T47D (cell line): ENCODE measurements at places on chromosomes 16 and 17.

- DNase-seq, result no peak
Measured at GRCh38 chr17:78512976-78513375, 64.2 kb downstream of the DNAH17 start.

DNA sequence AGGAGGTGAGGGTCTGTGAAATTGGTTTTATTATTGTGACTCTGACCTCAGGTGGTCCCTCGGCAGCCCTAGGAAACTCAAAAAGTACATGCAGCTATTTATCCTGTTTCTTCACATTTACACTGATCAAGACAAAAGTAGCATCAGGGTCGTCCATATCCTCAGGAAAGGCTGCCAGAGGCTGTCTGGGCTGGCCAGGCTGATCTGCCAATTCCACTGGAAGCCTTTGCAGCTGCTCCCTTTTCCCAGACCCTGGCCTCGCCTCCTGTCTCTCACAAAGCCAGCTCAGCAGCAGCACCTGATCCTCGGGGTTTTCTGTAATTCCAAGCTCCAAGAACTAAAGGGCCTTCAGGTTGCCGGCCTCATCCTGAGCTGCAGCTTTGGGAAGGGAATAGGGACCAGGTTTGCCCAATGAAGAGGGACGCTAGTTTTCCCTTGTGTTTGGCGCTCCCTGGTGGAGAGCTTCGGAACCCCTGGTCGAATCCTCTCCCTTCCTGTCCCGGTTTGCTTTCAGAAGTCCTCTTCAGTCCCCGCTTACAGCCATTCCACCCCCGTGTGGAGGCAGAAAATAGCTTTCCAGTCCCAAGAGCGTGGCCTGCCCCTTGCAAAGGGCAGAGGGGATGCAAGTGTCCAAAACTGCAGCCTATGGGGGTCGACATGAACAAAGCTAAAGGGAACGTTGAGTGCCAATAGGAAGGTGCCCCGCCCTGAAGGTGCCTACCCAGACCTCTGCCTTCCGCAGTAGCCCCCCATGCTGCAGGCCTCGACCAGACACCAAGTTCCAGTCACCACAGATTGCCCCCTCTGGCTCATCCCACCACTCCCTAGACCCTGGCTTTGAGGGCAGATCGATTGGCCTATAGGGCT is 13.4 kb downstream of the MFSD6L start:
- DNase-seq, result peak; percentile 77

GRCh38 chr17:42403150-42403549 is 14.9 kb upstream of the STAT3 start:
- peak; percentile 44 for DNase-seq

DNA sequence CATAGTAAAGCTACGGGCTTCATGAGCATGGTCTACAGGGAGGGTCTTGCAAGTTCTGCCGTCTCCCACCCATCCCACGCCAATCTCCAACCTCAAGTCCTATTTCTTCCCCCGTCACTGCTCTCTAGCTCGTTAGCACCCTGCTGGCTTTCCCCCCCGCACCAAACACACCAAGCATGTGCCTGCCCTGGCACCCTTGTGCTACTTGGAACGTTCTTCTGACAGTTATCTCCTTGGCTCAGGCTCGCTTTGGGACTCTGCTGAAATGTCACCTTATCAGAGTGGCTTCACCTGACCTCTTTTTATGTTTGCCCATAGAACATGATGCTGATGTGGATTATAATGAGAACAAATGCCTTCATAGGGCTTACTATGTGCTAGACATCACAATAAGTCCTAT is 21.9 kb downstream of the GLYR1 start:
- DNase-seq, result no peak

GRCh38 chr17:35167666-35168065 is 20.0 kb downstream of the UNC45B start:
- no peak for DNase-seq

DNA sequence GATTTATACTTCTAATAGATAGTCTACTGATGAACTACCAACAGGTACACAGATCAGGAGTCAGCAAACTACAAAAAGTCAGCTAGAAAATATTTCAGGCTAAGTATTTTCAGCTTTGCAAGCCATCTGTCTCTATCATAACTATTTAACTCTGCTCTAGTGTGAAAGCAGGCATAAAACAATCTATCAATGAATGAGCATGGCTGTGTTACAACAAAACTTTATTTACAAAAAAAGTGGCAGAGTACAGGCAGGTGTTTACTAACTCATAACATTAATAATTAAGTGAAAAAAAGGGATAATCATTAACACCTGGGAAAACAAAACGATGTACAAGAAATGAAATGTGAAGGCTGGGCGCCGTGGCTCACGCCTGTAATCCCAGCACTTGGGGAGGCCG is 15.8 kb downstream of the MED13 start:
- DNase-seq, result no peak

DNA sequence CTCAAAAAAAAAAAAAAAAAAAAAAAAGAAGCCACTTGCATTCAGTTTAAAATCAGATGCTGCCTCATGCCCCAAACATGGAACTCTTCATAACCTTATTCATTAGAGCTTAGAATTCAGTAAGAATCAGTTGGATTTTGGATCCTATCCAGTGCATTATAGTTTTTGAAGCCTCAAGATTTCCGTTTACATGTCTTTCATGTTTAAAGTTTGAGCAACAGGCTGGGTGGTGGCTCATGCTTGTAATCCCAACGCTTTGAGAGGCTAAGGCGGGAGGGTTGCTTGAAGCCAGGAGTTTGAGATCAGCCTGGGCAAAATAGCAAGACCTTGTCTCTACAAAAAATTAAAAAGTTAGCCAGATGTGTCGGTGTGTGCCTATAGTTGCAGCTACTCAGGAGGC is 55.0 kb downstream of the SNTB2 start:
- no peak for DNase-seq

GRCh38 chr17:48546137-48546923 is 1.4 kb upstream of the HOXB2 start:
- DNase-seq, result no peak

- no peak for DNase-seq
Measured at GRCh38 chr16:79276501-79276900, 324.0 kb downstream of the MAF start.

GRCh38 chr17:1186923-1187771 is 7.4 kb upstream of the ABR start:
- DNase-seq, result peak; percentile 86

DNA sequence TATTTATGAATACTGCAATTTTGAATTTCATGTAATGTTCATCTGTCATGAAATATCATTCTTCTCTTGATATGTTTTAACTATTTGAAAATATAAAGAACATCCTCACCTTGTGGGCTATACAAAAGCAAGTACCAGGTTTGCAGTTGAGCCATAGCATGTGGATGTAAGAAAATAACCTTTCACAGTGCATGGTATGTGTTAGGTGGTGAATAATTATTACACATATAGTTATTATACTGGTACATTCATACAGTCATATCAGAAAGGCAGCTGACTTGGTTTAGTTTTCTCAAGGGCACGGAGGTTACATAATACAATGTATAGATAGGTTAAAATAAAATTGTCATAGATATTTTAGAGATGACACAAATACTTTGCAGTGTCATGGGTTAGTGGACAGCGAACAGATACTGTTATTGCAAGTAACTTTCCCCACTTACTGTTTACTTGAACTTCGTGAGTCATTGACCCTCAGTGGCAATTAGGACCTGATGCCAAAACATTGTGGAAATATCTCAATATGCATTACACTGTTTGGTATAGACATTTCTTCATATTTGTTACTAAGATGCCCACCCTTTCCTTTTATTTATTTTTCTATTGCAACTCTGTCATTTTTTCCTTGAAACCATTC is 445.4 kb upstream of the GOT2 start:
- no peak for DNase-seq

DNA sequence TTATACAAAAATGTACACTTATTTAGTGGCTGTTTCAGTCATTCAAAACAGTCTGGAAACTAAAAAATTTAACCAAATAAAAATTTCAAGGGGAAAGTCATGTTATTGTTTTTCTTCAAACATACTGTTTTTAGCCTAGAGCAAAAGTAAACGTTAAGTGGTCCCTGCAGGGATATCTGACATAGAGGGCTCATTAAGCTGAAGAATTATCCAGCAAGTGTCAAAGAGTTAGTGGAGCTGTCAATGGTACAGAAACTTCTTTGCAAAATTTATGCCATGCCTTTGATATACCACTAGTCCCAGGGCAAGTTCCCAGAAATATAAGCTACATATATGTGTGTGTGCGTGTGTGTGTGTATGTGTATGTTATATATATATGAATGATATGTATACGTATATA is 894.2 kb downstream of the KCNJ2 start:
- no peak for DNase-seq

- no peak for DNase-seq
Measured at GRCh38 chr16:19463468-19464315, 46.0 kb downstream of the TMC5 start.

- no peak for DNase-seq
Measured at GRCh38 chr16:81711657-81712319, 67.3 kb upstream of the PLCG2 start.

- DNase-seq, result no peak
Measured at GRCh38 chr17:2594722-2595599, 1.5 kb downstream of the PAFAH1B1 start.

DNA sequence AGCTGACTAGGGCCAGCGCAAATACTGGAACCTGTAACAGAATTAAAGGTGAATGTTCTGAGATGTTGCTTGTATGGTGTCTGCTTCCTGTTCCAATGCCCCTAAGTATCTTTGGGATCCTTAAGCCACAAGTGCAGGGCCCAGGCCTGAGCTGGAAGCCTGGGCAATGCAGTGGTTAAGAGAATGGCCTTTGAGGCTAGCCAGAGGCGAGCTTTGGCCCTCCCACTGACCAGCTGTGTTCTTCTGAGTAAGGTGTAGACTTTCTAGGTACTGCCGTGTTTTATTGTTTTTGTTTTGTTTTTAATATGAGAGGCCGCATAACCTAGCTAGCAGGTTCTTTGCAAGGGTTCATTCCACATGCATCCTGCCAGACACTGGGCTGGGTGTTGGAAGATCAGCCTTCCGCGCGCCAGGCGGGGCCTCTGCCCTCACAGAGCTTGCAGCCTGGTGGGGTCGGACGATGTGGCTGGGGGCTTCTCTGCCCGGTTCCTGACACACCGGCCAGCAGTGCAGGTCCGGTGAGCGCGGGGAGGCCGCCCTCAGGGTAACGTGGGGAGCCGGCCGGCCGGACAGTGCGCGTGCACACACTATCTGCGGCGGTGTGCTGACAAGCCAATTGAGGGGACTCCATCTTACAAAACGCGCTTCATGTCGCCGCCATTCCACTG is 551 bp upstream of the MLX start:
- no peak for DNase-seq

GRCh38 chr17:17913695-17914332 is 58.4 kb downstream of the TOM1L2 start:
- peak; percentile 73 for DNase-seq

DNA sequence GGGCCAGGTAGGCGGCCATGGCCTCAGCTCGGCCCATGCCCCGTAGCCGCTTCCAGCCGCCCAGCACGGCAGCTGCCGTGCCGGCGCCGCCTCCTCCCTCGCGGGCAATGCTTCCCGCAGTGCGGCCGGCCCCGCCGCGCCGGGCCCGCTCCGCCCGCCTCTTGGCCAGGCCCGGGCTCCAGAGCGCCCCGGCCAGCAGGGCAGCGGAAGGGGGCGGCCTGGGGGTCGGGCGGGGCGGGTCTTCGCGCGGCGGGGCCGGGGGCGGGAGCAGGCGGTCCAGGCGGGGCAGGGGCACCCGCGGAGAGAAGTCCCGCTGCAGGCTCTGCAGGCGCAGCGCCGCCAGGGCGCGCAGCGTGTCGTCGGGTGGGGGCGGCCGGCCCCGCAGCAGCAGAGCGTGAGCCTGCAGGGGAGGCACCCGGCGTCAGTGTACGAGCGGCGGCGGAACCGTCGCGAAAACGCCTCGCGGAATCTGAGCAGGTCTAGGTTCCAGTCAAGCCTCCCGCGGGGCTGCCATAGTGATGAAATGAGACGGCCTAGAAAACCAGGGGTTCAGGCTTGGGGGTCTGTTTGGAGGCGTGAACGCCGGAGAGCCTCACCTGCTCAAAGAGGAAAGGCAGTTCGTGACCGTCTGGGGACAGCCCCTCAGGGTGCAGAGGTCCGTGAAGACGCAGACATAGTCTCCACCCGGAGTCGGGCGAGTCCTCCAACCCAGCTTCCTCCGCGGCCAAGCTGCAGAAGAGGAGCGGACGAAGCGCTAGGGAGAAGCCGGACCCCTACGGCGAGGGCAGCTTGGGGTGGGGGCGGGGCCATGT is 6.6 kb downstream of the PLEKHH3 start:
- DNase-seq, result no peak

GRCh38 chr16:23357761-23358290 is 55.7 kb downstream of the SCNN1B start:
- DNase-seq, result no peak

DNA sequence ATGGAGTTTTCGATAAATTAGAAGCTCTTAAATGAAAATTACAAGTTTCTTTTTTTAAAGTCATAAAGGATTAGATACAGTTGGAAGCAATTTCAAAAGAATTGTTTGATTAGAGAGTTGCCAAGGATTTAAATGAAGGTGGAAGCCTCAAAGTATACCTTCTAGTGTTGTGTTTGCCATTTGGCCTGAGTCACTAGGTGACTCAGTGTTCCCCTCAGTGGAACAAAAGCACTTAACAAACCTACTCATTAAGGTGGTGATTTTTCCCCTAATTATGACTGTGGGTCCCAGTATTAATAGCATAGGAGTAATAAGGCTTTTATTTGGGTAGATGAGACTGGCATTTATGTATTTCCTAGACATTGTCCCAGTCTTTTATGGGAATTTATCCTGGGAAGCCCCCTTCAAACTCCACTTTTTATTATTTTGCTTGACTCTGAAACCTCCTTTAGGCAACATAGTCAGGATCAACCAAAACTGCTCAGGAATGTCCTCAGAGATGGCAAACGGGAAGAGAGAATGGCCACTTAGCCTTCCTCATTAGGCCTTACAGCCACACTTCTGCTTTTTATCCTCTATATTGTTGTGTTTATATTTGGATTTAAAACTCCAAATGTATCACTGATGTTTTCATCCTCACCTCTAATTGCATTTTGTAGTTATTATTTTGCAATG is 161.0 kb downstream of the FTO start:
- DNase-seq, result no peak

DNA sequence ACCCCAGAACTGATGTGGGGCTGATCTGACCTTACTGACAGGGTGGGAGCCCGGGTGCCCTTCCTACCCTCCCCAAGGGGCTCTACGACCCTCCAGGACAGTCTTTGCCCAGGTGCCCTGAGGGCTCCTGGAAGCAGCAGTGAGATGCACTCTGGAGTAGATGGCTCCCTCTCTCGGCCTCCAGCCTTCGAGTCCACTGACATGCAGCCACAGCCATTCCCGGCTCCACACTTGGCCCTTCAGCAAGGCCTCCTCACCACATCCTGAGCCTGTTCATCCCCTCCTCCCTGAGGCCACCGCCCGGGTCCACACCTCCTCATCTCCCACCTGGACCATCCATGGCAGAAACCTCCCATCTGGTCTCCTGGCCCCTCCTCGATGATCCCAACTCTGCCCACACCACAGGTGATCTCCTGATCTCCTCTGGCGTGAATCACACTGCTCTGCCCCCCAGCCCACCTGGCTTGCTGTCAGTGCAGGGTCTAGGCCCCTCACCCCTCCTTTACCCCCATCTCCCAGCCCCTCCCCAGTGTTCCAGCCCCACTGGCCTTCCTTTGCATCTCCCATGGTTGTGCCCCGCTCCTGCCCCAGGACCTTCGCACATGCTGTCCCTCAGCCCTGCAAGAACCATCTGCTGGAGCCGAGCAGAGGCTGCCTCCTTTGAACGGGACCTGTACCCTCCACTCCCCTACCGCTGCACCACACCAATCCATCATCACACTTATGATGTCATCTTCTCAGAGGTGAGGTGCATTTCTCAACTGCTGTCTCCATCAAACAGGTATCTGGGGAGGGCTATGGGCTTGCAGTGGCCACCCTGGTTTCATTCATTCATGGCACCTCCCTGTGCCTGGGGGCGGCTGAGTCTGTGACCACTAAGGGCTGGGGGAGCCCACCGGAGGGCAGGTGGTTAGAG is 44.7 kb downstream of the SOCS1 start:
- DNase-seq, result no peak
